ENCODE measurements at places on chromosomes 3 and 15. TPM values are rescaled to one million over a fixed set of nuclear protein-coding genes. Genes with fewer than 3 reads are reported as not detected.

DNA sequence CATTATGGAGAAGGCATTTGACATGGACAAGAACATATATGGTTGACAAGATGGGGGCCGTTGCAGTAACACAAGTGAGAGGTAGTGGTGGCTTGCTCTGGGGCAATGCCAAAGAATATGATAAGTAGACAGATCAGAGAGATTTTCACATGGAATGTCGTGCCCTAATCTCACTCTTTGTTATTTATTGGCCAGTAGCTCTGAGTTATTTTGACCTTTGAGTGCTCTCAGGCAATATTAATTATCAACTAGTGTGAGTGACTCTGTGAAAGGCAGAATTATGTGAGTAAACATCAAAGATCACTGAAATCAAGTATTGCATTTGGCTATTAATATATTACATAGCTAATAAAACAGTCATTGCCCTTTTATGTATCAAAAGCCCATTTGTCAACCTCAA, 164.9 kb upstream of the ADAMTS9 start:
- H3K4me1 ChIP-seq = no peaks in the 10 kb centered on the region
- H3K27ac ChIP-seq = no peak overlapping the region
- no peak overlapping the region for H3K4me3 ChIP-seq
- no peaks in the 10 kb centered on the region for H3K36me3 ChIP-seq

DNA sequence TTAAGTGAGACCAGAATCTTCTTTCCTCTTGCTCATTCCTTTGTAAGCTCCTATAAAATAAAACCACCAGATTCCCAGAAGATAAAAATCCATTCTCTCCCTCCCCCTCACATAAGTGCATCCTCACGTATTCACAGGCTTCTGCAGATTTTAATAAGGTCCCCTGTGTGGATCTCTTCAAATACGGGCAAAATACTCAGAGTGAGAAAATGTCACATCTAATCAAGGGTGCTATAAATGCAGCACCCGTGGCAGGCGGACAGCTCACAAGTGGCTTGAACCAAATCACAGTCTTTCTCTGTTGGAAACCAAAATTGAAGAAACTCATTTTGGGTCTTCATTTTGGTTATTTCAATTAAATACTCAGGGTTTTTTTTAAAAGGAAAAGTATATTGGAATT, 212.9 kb upstream of the CMC1 start:
- H3K4me3 ChIP-seq = no peak overlapping the region
- no peaks in the 10 kb centered on the region for H3K36me3 ChIP-seq
- DNase-seq = no peak
- H3K4me1 ChIP-seq = no peaks in the 10 kb centered on the region

- no peaks in the 10 kb centered on the region for H3K4me1 ChIP-seq
- DNase-seq = no peak
- H3K4me3 ChIP-seq = no peak overlapping the region
- H3K27ac ChIP-seq = no peak overlapping the region
- no peaks in the 10 kb centered on the region for H3K27me3 ChIP-seq
Observed at GRCh38 chr15:100682468-100682867, 80.1 kb downstream of the ASB7 start.

GRCh38 chr3:45516829-45517228, 77.7 kb upstream of the LIMD1 start:
- no peak for DNase-seq
- no peak overlapping the region for H3K27ac ChIP-seq
- no peaks in the 10 kb centered on the region for H3K27me3 ChIP-seq
- H3K4me1 ChIP-seq = no peaks in the 10 kb centered on the region
- H3K36me3 ChIP-seq = peaks cover 22% of the 10 kb centered on the region
- no peak overlapping the region for H3K4me3 ChIP-seq

DPPA2 gene
- not detected for total RNA-seq

- H3K27me3 ChIP-seq = no peaks in the 10 kb centered on the region
- no peak for DNase-seq
- H3K4me3 ChIP-seq = no peak overlapping the region
Observed at GRCh38 chr3:163753033-163753432, 1325.3 kb downstream of the SI start.

CLDN1 gene
- total RNA-seq = 0.48 TPM

- peaks cover 42% of the 10 kb centered on the region for H3K36me3 ChIP-seq
- no peak for DNase-seq
- H3K4me1 ChIP-seq = no peaks in the 10 kb centered on the region
- no peaks in the 10 kb centered on the region for H3K27me3 ChIP-seq
Observed at GRCh38 chr3:45402138-45402537, 13.8 kb downstream of the LARS2 start.

GRCh38 chr3:155407331-155407730, 113.8 kb upstream of the STRIT1 start:
- H3K27me3 ChIP-seq = no peaks in the 10 kb centered on the region
- DNase-seq = no peak
- H3K4me3 ChIP-seq = no peak overlapping the region
- no peak overlapping the region for H3K27ac ChIP-seq
- peaks cover 30% of the 10 kb centered on the region for H3K4me1 ChIP-seq

WNT7A gene
- not detected for total RNA-seq

FSIP1 gene
- total RNA-seq = 0.42 TPM

DNA sequence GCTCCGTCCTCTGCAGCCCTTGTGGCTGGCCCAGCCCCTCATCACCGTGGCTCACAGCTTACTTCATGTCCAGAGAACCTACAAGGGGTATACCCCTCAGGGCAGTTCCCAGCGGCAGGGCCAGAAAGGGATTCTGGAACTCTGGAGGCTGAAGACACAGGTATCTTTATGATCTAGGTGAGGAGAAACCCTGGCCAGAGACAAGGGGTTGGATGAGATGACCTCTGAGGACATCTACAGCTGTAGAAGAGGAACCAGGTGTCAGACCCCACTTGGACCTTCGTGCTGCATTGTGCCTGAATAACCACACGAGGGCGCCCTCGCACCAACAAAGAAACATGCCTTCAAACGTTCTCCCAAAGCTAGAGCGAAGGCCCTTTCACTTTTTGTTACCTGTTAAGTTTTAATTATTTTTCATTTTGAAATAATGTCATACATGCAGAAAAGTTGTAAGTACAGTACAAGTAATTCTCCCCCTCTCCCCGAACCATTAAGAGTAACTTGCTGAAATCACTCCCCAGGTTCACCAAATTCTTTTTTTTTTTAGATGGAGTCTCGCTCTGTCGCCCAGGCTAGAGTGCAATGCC, 118.7 kb upstream of the SMAD3 start:
- no peak overlapping the region for H3K4me3 ChIP-seq
- no peaks in the 10 kb centered on the region for H3K4me1 ChIP-seq
- no peaks in the 10 kb centered on the region for H3K36me3 ChIP-seq
- H3K27me3 ChIP-seq = peaks cover under 1% of the 10 kb centered on the region

GRCh38 chr15:73922186-73923151, 3.8 kb upstream of the LOXL1 start:
- H3K4me3 ChIP-seq = no peak overlapping the region
- DNase-seq = peak; percentile 69
- peak overlapping the region; percentile 73 for H3K27ac ChIP-seq
- H3K36me3 ChIP-seq = no peaks in the 10 kb centered on the region
- H3K4me1 ChIP-seq = peaks cover 39% of the 10 kb centered on the region
